ENCODE measurements at places on chromosomes 6 and 20. TPM values are rescaled to one million over a fixed set of nuclear protein-coding genes. Genes with fewer than 3 reads are reported as not detected.

Gene NFS1
- 32.1 TPM for polyA plus RNA-seq

Gene ZKSCAN3
- polyA plus RNA-seq: 5.4 TPM

Gene EPHA7
- 6.5 TPM for polyA plus RNA-seq

Gene KIF3B
- 47.9 TPM for polyA plus RNA-seq

Gene HSPA1L
- 2.8 TPM for polyA plus RNA-seq

Gene CFAP206
- polyA plus RNA-seq: 0.15 TPM

DNA sequence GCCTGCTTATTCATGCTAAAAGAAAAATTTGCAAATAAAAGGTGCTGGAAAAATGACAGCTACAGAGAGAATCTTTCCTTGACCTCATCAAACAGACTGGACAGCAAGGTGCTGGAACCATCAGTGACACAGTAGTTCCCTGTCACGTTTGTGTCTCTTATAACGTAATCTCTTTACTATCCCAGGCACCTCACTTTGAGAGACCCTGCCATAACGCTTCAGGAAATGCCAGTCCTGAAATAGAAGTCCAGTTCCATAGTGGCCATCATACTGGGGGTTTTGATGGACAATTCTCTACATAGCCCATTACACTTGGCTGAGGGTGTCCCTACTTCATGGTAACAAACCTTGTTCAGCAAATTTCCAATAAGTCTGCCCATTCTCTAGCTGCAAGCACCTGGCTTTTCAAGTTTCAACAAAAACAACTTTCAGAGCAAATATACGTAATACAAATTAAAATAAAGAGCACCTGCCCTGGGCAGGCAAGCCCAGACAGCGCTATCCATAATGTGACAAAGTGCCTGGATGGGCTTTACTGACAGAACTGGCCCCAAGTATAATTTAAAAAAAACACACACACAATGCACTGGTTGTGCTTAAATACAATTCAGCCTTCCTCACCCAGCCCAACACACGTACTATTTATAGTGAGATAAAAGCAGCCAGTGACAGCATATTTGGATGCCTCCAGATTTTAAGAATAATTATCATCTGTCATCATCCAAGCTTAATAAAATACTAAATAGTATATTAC is 38.7 kb downstream of the CNKSR3 start:
- no peak for DNase-seq

DNA sequence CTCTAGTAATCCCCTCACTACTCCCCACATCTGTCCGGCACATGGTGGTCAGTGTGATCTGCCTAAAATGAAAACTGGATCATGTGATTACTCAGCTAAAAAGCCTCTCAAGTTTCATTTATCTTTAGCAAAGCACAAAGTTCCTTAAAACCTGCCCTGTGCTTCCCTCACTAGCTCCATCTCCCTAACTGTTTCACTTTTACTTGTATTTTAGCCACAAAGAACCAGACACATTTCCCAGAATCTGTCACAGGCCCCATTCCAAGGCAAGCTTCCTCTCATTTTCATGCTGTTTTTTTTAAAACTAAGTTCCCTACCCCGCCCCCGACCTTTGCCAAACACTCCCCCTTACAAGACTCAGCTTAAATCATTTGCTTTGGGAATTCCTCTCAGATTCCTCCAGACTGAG is 8.9 kb upstream of the IGF2R start:
- no peak for DNase-seq

DNA sequence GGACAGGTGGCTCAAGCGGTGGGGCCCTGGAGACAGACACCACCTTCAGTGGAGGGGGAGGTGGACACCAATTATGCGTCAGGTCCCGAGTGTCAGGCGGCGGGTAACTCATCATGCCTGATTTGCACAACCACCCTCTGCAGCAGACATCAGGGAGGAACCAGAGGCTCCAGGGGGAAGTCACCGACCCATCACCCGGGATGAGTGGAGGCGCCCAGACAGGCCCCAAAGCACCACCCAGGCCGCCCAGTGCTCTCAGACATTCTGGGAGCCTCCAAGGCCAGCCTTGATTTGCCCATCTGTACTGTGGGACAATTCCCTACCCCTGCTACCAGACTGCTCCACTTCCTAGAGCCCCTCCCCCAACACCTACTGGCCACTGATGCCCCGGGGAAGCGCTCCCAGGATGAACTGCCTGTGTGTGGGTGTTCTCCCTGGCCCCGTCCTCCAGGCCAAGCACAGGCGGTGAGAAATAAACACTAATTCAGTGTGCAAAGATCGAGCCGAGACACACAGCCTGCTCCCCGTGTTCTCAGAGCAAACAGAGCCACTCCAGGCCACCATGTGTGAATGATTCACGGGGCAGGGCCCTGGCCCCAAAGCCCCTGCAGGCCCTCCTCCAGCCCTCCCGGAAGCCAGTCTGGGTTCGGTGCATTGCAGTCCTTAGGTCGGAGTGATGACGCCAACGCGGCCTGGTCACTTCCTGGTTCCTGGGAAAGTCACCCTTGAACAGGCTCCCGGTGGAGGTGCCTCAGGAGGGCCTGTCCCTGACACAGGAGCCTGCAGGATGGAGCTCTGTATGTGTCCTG is 107.2 kb downstream of the ASXL1 start:
- DNase-seq: peak; percentile 94
